ENCODE measurements at places on chromosomes 2 and 18. TPM values are rescaled to one million over a fixed set of nuclear protein-coding genes. Genes with fewer than 3 reads are reported as not detected.
A peak's percentile ranks its signal among the peaks of the same experiment; 100 is the strongest.

ACVR1 gene
- total RNA-seq = 13.6 TPM

INHA gene
- not detected for total RNA-seq

ZNF396 gene
- 0.60 TPM for total RNA-seq

HNRNPA3 gene
- total RNA-seq = 329 TPM

GNAL gene
- total RNA-seq = not detected

CD8B2 gene
- total RNA-seq = 3.6 TPM

DNA sequence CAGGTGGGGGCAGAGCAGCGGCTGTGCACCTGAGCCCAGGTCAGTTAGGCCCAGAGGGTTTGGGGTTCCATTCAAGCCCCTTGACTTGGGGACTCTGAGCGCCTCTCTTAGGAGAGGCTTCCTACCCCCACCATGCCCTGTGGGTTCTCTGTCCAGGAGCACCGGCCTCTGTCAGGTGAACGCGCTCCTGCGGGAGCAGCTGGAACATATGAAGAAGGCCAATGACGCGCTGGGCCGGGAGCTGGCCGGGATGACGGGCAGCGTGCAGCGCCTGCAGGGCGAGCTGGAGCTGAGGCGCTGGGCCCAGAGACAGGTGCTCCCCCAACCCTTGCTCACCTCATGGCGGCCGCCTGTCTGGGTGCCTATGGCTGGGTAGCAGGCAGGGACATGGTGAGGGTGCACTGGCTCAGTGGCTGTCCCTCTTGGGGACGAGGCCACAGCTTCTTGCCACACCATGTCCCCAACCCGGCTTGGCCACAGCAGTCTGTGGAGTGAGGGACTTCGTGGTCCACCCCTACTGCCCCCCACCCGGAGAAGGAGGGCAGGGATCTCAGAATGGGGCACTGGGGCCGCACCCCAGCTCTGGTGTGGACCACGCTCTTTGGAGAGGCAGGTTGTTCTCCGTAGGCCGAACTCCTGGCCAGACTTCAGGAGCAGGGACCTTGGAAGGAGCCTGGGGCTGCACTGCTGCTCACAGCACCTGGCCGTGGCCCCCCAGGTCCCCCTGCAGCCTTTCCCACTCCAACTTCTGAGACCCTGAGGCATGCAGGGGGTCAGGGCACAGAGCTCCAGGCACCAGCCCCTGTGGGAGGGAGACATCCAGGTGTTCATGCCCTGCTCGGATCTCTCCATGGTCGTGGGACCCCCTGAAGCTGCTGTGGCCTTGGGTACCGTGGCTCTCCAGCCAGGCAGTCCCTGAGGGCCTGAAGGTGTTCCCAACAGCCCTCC, 19.7 kb downstream of the CROCC2 start:
- no peak overlapping the region for H3K27ac ChIP-seq
- H3K4me3 ChIP-seq = no peak overlapping the region
- no peak for DNase-seq
- H3K27me3 ChIP-seq = no peaks in the 10 kb centered on the region

DNA sequence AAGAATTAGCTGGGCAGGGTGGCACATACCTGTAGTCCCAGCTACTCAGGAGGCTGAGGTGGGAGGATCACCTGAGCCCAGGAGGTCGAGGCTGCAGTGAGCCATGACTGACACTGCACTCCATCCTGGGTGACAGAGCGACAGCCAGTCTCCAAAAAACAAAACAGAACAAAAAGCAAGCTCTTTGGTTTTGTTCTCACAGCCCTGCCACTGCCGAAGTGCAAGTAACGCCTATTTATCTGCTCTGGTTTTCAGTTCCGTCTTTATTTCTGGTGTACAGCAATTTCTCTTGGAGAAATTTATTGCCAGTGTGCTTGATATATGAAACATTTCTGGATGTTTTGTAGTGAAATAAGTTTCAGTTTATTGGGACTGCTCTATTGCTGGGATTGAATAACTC, 61.9 kb downstream of the RAB10 start:
- H3K27ac ChIP-seq = no peak overlapping the region
- H3K4me3 ChIP-seq = no peak overlapping the region
- no peaks in the 10 kb centered on the region for H3K27me3 ChIP-seq
- DNase-seq = no peak
- peaks cover 25% of the 10 kb centered on the region for H3K36me3 ChIP-seq

DNA sequence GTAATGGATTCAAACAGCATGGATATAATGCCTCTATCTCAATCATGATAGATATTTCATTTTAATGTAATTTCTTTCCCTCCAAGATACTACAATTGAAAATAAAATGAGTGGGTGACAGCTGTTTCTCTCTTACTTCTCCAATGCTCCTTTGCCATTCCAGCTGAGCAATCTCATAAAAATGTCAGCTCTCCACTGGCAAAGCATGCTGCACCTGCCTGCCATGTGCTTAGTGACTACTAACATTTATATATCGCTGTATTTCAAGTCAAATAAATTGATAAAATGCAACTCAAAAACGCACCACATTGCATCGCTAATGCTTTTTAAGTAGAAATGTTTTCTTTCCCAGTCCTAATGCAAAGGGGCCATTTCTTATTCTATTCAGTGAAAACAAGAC, 1093.9 kb downstream of the CBLN2 start:
- DNase-seq = no peak
- no peaks in the 10 kb centered on the region for H3K36me3 ChIP-seq
- H3K27me3 ChIP-seq = no peaks in the 10 kb centered on the region
- H3K27ac ChIP-seq = no peak overlapping the region
- no peaks in the 10 kb centered on the region for H3K4me1 ChIP-seq

- H3K4me1 ChIP-seq = no peaks in the 10 kb centered on the region
- no peak overlapping the region for H3K4me3 ChIP-seq
- H3K27ac ChIP-seq = no peak overlapping the region
- H3K36me3 ChIP-seq = no peaks in the 10 kb centered on the region
- no peaks in the 10 kb centered on the region for H3K27me3 ChIP-seq
Observed at GRCh38 chr2:160630801-160631590, 137.4 kb upstream of the RBMS1 start.

DNA sequence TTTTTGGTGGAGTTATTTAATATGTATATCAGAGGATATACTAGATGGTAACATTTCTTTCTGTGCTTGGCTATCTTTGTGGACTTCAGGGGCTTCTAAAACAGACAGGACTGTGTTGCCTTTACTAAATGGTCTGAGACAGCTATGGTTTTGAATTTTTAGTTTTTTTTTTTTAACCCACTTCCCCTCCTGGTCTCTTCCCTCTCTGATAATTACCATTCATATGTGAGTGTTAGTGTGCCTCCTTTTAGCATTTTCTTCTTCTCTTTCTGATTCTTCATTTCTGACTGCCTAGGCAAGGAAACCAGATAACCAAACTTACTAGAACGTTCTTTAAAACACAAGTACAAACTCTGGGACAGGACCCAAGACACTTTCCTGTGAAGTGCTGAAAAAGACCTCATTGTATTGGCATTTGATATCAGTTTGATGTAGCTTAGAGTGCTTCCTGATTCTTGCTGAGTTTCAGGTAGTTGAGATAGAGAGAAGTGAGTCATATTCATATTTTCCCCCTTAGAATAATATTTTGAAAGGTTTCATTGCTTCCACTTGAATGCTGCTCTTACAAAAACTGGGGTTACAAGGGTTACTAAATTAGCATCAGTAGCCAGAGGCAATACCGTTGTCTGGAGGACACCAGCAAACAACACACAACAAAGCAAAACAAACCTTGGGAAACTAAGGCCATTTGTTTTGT, 52.7 kb downstream of the SMAD4 start:
- DNase-seq = no peak
- H3K4me1 ChIP-seq = peaks cover 14% of the 10 kb centered on the region
- no peaks in the 10 kb centered on the region for H3K27me3 ChIP-seq
- no peak overlapping the region for H3K4me3 ChIP-seq
- H3K36me3 ChIP-seq = peaks cover 83% of the 10 kb centered on the region

GRCh38 chr2:230877759-230878598, 13.2 kb downstream of the ITM2C start:
- peaks cover 56% of the 10 kb centered on the region for H3K4me1 ChIP-seq
- peaks cover 43% of the 10 kb centered on the region for H3K36me3 ChIP-seq
- peak overlapping the region; percentile 32 for H3K4me3 ChIP-seq
- peak; percentile 83 for DNase-seq

DNA sequence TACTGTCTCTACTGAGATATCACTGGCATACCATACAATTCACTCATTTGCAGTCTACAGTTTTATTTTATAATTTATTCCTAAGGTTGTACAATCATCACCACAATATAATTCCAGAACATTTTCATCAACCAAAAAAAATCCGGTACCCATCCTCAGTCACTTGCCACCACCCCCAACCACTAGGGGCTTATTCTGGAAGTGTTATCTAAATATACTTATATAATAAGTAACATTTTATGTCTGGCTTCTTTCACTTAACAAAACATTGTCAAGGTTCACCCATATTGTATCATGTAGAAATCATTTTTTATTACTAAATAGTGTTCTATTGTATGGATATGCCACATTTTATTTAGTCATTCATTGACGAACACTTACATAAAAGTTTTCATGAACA, 440.8 kb downstream of the RNF144A start:
- peaks cover 1% of the 10 kb centered on the region for H3K4me1 ChIP-seq
- no peak for DNase-seq

- no peaks in the 10 kb centered on the region for H3K27me3 ChIP-seq
- H3K36me3 ChIP-seq = peaks cover 6% of the 10 kb centered on the region
- DNase-seq = peak; percentile 74
- H3K27ac ChIP-seq = peak within 1 kb of the TSS; percentile 95
Observed at GRCh38 chr2:148021059-148021861, at the start of gene MBD5. Gene MBD5 (plus strand): TSS chr2:148021091.

Data from activated CD8-positive, alpha-beta T cell treated with anti-CD3 and anti-CD28 coated beads, Interleukin-2, amount 10 ng/mL, durations not matched to agents 7 days and 5 days (primary cell).